ENCODE measurements at places on chromosomes 6 and 20. TPM values are rescaled to one million over a fixed set of nuclear protein-coding genes. Genes with fewer than 3 reads are reported as not detected.

GRCh38 chr6:106549521-106549920 lies 79.8 kb downstream of the RTN4IP1 start:
- no peak overlapping the region for H3K4me3 ChIP-seq
- H3K36me3 ChIP-seq = peaks cover 24% of the 10 kb centered on the region
- no peaks in the 10 kb centered on the region for H3K4me1 ChIP-seq
- H3K27ac ChIP-seq = no peak overlapping the region
- DNase-seq = no peak

DNA sequence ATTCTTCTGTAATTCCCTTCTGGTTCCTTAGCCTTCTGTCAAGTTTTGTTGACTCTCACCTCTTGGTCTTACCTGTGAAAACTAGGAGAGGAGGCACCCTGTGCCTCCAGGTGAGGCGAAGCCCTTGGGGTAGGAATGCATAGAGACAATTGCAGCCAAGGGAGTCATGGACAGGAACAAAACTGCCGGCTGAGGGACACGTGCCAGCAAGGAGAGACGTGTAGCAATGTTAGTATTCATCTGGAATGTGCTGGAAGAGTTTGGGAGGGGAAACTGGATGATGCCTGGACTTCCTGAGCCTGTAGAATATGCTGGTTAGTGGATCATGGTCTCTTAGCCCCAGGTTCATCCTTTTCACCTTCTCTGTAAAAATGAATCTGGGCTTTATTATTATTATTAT lies 3.9 kb upstream of the TIAM2 start:
- no peak overlapping the region for H3K27ac ChIP-seq
- H3K4me3 ChIP-seq = no peak overlapping the region
- peaks cover 23% of the 10 kb centered on the region for H3K27me3 ChIP-seq

GRCh38 chr6:73942592-73943186 lies 246.7 kb downstream of the CD109 start:
- no peak for DNase-seq
- H3K36me3 ChIP-seq = no peaks in the 10 kb centered on the region
- no peak overlapping the region for H3K4me3 ChIP-seq
- no peaks in the 10 kb centered on the region for H3K27me3 ChIP-seq

- H3K4me3 ChIP-seq = peak overlapping the region; percentile 40
- H3K4me1 ChIP-seq = peaks cover 9% of the 10 kb centered on the region
- H3K27ac ChIP-seq = peak overlapping the region; percentile 87
- peaks cover 40% of the 10 kb centered on the region for H3K27me3 ChIP-seq
Observed at GRCh38 chr20:32052778-32053362, 828 bp downstream of the HCK start.

DNA sequence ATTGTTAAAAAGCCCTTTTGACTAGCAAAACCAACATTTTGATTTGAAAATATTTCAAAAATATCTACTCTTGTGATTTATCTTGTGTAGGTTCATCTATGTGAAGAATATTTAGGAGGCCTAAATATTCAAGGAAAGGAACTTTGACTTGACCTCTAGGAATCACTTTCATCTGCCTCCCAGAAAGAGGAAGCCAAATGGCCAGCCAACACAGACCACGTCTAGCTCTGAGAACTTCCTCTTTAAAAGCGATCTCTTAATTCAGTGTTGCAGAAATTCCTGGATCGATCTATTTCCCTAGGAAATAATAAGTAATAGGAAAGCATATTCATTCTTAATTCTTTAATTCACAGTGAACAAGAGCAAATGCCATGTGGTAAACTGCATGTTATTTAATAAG lies 9.6 kb upstream of the MOXD1 start:
- H3K4me1 ChIP-seq = no peaks in the 10 kb centered on the region
- H3K27ac ChIP-seq = no peak overlapping the region
- no peaks in the 10 kb centered on the region for H3K27me3 ChIP-seq
- DNase-seq = no peak

DNA sequence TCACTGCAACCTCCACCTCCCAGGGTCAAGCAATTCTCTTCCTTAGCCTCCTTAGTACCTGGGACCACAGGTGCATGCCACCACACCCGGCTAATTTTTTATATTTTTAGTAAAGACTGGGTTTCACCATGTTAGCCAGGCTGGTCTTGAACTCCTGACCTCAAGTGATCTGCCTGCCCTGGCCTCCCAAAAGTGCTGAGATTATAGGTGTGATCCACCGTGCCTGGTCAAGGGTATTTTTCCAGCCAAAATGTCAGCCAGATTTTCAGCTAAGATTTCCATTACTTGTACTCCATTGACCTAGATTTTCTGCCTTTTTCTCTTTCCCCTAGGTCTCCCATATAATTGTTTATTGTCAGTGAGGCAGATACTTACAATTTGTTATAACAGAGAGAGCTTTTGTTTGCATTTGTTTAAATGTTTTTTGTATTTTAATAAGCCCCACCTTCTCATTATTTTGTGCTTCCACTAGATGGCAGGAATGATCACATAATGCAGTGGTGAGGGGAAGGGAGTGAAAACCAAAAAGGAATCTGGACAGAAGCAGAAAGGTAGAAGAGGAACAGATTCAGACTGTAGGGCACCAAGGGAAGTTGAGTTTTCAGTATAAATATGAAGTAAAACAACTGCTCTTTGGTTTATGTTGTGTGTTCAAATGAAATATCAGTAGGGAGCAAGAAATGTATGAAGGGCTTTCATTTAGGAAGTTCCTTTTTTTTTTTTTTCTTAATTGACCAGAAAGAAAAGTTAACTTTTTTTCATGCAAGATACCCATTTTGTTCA lies 29.7 kb downstream of the RPF2 start:
- no peak overlapping the region for H3K27ac ChIP-seq
- no peak overlapping the region for H3K4me3 ChIP-seq
- no peaks in the 10 kb centered on the region for H3K27me3 ChIP-seq
- DNase-seq = no peak

GRCh38 chr20:44810391-44811149 lies at the start of gene RIMS4:
Gene RIMS4 (minus strand): TSS chr20:44810546. CDS start chr20:44810271, 275 bp downstream.
- no peak within 1 kb of the TSS for H3K27ac ChIP-seq
- H3K36me3 ChIP-seq = no peaks in the 10 kb centered on the region
- peak; percentile 59 for DNase-seq
- H3K4me3 ChIP-seq = peak within 1 kb of the TSS; percentile 37
- peaks cover 68% of the 10 kb centered on the region for H3K27me3 ChIP-seq
- peaks cover 13% of the 10 kb centered on the region for H3K4me1 ChIP-seq

- H3K27me3 ChIP-seq = no peaks in the 10 kb centered on the region
- peak; percentile 45 for DNase-seq
- H3K27ac ChIP-seq = peak overlapping the region; percentile 39
- no peak overlapping the region for H3K4me3 ChIP-seq
- H3K4me1 ChIP-seq = peaks cover 10% of the 10 kb centered on the region
- no peaks in the 10 kb centered on the region for H3K36me3 ChIP-seq
Observed at GRCh38 chr6:63352544-63353285, 32.9 kb upstream of the LGSN start.

GRCh38 chr6:9517806-9518205 lies 897.1 kb downstream of the TFAP2A start:
- peaks cover 10% of the 10 kb centered on the region for H3K4me1 ChIP-seq
- H3K27ac ChIP-seq = no peak overlapping the region
- no peaks in the 10 kb centered on the region for H3K36me3 ChIP-seq
- no peaks in the 10 kb centered on the region for H3K27me3 ChIP-seq
- no peak for DNase-seq
- H3K4me3 ChIP-seq = no peak overlapping the region

DNA sequence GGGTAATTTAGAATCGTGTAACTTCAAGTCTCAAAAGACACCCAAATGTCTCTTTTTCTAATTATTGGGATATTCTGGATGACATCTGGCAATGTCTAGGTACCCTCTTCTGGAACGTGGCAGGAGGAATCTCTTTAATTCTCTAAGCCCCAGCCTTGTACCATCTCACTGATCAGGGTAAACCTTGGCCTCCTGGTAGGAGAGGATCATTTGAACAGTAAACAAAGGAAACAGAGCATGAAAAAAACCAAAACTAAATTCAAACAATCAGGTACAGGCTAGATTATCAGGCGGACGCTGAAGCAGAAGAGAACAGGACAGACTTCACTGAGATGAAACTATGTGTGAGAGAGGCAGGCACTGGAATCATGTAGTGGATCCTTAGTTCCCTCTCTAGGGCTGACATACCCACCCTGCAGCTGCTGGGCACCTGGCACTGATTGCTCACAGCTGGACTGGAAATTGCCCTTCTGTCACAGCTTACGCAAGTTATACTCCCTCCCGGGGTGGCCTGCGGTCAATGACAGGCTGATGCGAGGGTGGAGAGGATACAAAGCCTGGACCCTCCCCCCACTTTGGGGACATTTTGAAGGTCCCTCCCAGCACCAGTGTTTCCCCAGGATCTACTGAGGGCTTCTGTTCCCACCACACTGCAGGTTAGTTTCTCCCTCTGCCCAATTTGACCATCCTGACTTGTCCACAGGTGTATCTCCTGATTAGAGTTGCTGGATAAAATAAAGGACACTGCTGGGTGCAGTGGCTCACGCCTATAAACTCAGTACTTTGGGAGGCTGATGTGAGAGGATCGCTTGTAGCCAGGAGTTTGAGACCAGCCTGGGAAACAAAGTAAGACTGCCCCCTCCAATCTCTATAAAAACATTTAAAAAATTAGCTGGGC lies 20.6 kb upstream of the ZBTB24 start:
- H3K36me3 ChIP-seq = no peaks in the 10 kb centered on the region
- DNase-seq = no peak
- no peak overlapping the region for H3K27ac ChIP-seq
- H3K4me1 ChIP-seq = peaks cover 5% of the 10 kb centered on the region

DNA sequence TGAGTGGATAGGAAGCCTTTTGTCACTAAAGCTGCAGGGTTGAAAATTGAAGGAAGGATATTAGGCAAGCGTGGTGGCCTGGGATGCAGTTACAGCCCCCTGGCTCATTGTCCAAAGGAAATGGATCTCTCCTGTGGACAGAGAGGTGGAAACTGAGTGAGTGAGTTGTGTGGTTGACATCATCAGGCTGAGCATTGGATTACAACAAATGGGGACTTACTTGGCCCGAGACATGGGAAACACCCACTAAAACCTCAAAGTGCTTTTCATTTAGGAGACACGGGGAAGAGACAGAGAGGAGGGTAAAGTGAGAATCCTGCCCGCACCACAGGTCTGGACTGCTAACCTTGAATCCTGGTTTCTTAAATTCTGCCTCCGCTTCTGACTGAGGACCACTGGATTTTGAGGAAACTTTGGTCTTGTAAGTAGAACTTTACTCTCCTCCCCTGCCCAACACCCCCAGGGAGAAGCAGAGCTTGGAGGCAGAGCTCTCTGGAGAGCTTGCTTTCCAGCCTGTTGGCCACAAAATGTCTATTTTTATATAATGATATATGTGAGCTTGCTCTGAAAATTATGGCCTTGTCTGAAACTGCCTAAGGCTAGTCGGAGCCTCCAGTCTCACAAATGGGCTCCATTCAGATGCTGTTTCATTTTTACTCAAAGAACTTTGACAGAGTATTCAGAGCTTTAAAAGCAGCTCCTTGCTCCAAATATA lies at the start of gene PKIG:
Gene PKIG, plus strand, starts transcription at position 269 of the 715 bp plus-strand sequence. CDS start 31,978 bp downstream, outside the sequence.
- H3K27ac ChIP-seq = peak within 1 kb of the TSS; percentile 74
- peaks cover 58% of the 10 kb centered on the region for H3K4me1 ChIP-seq
- peak within 1 kb of the TSS; percentile 44 for H3K4me3 ChIP-seq
- no peaks in the 10 kb centered on the region for H3K36me3 ChIP-seq

DNA sequence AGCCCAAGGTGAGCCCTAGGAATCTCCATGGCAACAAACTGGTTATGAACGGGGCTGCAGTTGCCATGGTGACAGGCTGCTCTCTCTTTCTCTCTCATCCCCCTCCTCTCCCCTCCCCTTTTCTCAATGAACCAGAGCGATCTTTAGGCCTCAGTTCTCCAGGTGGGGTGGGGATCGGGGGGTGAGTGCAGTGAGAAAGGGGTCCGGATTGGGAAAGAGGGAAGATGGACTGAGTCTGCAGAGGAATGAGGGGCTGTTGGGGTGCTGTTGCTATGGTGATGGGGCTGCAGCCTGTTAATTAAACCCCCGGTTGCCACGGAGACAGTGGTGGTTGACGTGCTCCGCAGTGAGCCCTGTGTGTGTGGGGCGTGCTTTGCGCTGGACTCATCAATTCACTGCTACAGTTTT lies 3.6 kb upstream of the SLC12A5 start:
- H3K4me3 ChIP-seq = no peak overlapping the region
- H3K27ac ChIP-seq = no peak overlapping the region
- no peaks in the 10 kb centered on the region for H3K36me3 ChIP-seq
- peaks cover 21% of the 10 kb centered on the region for H3K27me3 ChIP-seq

GRCh38 chr6:56640374-56640773 lies 2.3 kb downstream of the DST start:
- H3K27me3 ChIP-seq = no peaks in the 10 kb centered on the region
- no peak overlapping the region for H3K27ac ChIP-seq
- H3K4me1 ChIP-seq = peaks cover 14% of the 10 kb centered on the region
- H3K4me3 ChIP-seq = no peak overlapping the region
- DNase-seq = no peak

DNA sequence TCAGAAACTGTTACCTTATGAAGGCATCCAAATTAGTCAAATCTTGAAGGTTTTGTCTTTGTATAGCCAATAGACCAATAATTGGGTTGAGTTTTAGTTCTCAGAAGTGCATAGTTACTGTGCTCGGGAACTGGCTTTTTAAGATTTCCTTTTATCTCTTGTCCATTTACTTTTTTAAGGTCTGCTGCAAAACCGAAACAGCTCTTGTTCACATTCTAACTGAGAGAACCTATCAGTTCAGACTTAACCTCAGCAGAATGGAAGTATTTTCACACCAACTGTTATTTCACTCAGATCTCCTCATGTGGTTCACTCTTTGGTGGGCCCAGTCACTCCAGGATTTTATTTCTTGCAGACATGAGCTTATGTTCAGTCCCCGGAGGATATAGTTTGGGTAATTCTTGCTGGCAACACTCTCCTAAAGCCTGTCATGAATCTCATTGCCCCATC lies 55.5 kb downstream of the TPBG start:
- no peaks in the 10 kb centered on the region for H3K4me1 ChIP-seq
- H3K27me3 ChIP-seq = no peaks in the 10 kb centered on the region
- H3K36me3 ChIP-seq = no peaks in the 10 kb centered on the region
- no peak overlapping the region for H3K27ac ChIP-seq
- no peak overlapping the region for H3K4me3 ChIP-seq
- no peak for DNase-seq

- H3K4me1 ChIP-seq = peaks cover 7% of the 10 kb centered on the region
- no peak overlapping the region for H3K4me3 ChIP-seq
- H3K27ac ChIP-seq = no peak overlapping the region
- no peak for DNase-seq
Observed at GRCh38 chr6:1840491-1841121, 230.9 kb downstream of the FOXC1 start.

DNA sequence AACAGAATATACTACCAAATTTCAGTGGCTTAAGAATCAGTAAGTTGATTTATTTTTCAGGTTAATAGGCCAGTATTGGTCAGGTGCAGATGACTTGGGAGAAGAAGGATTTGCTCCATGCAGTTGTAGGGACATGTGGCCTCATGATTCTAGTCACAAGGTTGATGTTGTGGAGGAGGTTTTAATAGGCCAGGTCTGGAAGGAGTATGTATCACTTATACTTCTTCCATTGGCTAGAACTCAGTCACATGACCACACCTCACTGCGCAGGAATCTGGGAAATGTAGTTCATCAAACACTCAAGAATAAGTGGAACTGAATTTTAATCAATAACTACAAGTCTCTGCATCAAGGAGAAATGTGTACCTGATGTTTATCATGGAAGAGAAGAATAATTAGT lies 281.5 kb upstream of the QKI start:
- H3K4me1 ChIP-seq = no peaks in the 10 kb centered on the region
- H3K4me3 ChIP-seq = no peak overlapping the region
- no peaks in the 10 kb centered on the region for H3K27me3 ChIP-seq
- no peak for DNase-seq

GRCh38 chr20:62875419-62876361 lies 14.1 kb upstream of the TCFL5 start:
- no peak overlapping the region for H3K4me3 ChIP-seq
- H3K27me3 ChIP-seq = no peaks in the 10 kb centered on the region
- H3K36me3 ChIP-seq = peaks cover 21% of the 10 kb centered on the region
- H3K4me1 ChIP-seq = peaks cover 13% of the 10 kb centered on the region
- peak overlapping the region; percentile 68 for H3K27ac ChIP-seq

The AKAP12 gene
- 44.9 TPM for total RNA-seq

The SIM1 gene
- total RNA-seq = not detected

All from stomach (tissue), 19 donors.